ENCODE measurements at places on chromosomes 3 and 15.
A peak's percentile ranks its signal among the peaks of the same experiment; 100 is the strongest.

GRCh38 chr15:84947947-84948830 lies 33.5 kb upstream of the PDE8A start:
- no peak for DNase-seq

DNA sequence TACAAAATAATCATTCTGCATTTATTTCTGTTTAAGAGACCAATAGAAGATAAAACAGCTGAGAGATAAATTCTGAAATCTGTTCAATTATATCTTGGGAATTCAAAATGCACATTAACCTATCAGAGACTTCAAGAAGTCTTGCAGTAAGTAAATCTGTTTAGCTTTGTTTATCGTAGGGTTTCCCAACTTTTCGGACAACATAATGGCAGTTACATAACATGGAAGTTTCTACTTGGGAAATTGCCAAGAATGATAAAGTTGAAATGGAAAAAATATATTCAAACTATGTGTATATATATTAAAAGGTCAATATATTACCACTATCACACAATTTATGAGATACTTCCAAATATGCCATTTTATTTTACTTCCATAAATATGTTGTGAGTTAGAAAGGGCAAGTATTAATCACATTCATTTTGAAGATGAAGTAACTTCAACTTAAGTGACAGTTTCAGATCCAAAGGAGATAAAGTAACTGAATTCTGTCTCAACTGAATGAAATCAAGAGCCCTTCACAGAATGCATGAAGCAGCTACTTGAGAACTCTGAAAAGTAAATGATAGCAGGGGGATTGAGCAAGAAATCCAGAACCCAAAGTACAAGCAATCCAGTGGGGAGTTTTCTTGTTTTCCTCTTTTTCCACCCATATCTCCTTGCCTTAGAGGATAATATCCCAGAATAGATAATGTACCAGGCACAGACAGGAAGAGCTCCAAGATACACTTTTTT lies 108.8 kb downstream of the PLOD2 start:
- DNase-seq = no peak

GRCh38 chr3:49122451-49122850 lies 1.8 kb upstream of the USP19 start:
- no peak for DNase-seq

DNA sequence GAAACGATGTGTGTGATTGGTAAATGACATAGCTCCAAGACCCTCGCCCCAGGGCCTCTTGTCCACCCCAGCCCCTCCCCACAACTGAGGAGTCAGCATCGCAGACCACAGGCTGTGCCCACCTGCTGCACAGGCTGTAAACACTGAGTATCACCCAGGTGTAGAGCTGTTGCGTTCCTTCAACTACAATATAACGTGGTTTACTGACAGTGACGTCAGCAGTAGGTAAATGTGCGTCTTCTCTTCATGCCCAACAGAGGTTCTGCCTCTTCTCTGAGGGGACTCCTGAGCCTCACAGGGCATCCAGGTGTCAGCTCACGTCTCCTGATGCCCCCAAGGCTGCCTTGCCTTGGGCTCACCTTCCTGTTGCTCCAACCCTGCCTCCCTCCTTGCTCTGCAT lies 395.1 kb downstream of the CACNA2D3 start:
- DNase-seq = no peak

DNA sequence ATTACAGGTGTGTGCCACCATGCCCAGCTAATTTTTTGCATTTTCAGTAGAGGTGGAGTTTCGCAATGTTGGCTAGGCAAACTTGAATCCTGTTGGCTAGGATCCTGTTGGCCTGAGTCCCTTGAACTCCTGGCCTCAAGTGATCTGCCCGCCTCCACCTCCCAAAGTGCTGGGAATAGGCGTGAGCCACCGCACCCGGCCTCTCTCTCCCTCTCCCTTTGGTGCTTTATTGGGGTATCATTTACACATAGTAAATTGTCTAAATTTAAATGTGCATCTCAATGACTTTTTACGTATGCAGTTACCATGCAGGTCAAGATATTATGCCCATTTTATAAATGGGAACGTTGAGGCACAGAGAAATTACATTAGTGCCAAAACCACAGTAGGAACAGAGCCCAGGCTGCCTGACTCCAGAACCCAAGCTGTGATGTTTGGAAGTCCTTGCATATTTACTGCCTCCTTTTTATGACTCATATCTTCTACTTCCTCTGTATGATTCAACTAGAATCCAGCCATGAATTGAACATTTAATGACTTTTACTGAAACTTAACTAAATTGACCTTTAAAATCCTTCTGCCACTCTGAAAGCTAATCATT lies 34.0 kb upstream of the RPP14 start:
- DNase-seq = peak; percentile 13

- DNase-seq = no peak
Measured at GRCh38 chr3:123036352-123037014, 8.9 kb upstream of the SEMA5B start.

- no peak for DNase-seq
Measured at GRCh38 chr3:73653877-73654276, 29.1 kb upstream of the PDZRN3 start.

DNA sequence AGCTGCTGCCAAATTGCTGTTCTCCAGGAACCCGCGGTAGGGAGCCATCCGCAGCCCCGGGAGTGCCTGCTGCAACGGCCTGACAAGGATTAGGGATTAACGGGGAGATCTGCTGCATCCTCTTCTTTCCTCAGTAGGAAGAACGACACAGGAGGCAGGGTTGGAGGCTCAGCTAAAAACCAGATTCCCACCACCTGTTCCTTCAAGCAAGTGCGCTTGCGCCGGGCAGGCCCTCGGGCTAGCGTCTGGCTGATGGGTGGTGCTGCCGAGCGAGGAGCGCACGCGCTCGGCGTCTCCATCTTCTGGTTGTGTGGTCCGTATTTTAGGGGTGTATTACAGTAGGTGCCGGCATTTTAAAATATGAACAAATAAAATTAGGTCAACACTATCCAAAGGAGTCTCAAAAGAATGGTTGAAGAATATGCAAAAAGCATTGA lies 25.4 kb upstream of the SLC25A26 start:
- DNase-seq = no peak

GRCh38 chr15:57485869-57486268 lies 105.8 kb upstream of the MYZAP start:
- no peak for DNase-seq

GRCh38 chr3:194148383-194148782 lies 12.4 kb downstream of the HES1 start:
- no peak for DNase-seq

DNA sequence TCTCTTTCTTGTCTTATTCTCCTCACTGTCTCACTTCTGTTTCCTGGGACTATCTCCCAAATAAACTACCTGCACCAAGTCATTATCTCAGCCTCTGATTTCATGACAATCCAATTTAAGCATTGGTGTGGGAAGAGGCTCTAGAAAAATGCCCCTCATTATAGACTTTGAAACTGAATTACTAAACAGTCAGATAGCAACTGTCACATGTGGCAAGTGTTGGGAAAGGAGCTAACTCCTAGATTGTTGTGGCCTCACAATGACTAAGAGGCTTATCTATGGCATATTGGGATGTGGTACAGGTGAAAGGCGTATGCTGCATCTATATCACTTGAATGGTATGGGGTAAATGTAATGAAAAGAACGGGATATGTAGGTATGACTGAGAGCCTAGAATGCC lies 103.5 kb upstream of the CCDC54 start:
- no peak for DNase-seq

- no peak for DNase-seq
Measured at GRCh38 chr15:70412794-70413193, 315.1 kb upstream of the TLE3 start.

- DNase-seq = no peak
Measured at GRCh38 chr3:37990527-37990926, at the start of gene VILL. Gene VILL (plus strand): TSS chr3:37990786. CDS start chr3:37993673, 2,887 bp downstream.

DNA sequence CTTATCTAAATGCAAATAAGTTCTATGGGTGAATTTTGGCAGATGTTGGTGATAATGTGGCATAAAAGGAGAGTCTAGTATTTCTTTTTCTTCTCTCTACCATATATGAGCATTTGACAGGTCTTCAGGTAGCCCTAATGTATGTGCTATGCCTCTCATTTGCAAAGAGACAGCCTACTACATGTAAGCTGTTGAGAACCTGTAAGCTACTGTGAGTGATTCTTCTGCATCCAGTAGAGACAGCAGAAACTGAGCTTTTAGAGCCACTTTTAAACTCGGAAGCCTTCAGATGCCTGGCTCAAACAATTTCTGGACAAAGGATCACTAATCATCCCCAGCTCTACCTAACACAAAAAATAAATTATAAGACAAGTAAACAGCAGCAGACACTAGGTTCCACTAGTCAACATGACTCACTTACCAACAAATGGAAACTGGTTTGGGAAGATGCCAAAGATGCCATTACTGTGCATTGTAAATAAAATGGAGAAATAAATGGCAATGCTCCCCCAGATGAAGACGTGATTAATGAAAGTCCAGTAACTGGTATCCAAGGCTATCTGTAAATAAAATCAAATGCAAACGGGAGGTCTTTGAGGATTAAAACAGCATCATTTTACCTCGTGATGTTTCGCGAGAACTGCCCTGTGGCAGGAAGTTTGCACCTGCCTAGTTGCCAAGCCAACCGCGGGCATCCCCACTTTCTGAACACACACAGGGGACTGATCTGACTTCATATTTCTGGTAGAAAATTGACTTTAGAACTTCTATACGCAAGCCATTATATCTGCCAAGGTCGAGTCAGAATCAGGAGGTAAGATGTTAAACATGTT lies 245.3 kb downstream of the DTWD1 start:
- no peak for DNase-seq

DNA sequence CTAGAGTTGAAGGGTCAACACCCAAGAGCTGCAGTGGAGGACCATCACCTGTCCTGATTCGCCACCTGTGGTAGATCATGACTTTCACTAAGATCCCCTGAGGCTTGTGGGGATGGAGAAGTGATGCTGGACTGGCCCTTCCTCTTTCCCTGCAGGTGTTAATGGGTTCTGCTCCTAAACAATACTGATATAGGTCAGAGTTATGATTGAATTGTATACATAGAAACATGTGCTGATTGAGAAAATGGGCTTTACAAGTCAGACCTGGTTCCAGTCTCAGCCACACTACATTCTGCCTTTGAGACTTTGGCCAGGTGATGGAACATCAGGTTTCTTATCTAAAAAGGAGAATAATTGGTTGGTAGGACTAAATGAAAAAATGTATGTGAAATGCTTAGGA lies 418.9 kb upstream of the TPRG1 start:
- no peak for DNase-seq

DNA sequence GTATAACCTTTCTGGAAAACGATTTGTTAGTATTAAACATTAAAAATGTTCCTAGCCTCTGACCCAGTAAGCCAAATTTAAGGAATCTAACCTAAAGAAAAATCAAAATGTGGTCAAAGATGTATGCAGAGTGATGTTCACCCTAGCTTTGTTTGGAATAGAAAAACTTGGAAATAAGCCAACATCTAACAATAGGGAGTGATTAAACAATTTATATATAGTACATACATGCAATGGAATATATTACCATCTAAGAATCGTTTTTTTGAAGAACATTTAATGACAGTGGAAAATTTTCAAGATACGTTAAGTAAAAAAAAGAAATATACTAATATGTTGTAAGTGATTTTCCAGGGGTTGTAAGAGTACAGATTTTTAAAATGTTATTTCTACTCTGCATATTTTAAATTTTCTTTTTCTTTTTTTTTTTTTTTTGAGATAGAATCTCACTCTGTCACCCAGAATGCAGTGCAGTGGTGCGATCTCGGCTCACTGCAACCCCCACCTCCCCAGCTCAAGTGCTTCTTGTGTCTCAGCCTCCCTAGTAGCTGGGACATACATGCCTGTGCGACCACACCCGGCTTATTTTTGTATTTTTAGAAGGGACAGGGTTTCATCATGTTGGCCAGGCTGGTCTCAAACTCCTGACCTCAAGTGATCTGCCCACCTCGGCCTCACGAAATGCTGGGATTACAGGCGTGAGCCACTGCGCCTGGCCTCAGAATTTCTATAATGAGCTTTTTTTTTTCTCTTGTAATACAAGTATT lies 54.9 kb downstream of the ANP32A start:
- DNase-seq = no peak

GRCh38 chr15:85925649-85926237 lies 131.0 kb upstream of the KLHL25 start:
- no peak for DNase-seq

DNA sequence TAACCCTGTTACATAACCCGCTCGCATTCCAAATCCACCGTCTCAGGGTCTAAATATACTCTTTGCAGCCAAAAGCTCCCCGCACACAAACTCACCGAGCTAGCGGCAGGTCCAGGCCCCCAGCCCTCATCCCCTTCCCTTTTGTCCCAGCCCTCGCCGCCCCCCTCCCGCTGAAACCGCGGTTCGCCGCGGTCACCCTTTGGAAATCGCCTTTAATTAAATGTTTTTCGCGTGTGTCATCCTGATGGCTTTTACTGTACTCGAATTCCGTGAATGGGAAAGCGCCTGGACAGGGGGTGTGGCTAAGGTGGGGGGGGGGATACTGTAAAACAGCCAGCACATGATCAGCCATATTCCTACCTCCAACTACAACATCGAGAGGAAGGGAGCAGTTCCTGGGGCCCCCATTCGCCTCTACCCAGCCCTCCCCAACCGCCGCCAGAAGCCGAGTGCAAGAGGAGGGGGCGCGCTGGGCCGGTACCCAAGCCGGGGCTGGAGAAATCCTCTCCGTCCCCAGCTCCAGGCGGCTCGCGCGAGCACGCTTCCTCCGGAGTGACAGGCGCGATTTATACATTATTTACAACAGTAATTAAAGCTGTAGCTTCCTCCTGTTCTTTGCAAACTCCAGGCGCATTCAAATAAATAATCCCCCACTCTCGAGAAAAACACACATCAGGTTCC lies 1.7 kb downstream of the RORA start:
- DNase-seq = no peak

DNA sequence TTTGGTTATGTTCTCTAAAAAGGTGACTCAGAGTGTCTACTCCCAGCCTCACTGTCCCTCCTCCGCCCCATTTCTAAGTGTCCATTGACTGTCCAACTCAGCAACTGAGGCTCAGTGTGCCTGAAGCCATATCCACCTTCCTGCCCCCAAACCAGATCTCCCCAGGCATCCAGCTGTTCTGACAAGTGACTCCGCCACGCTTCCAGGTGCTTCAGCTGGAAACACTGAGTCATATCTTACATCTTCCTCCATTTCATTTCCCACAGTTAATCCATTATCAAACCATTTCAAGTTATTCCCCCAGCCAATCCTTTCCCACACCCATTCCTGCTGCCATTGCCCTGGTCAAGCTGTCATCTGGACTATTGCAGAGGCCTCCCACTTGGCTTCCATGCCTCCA lies 17.1 kb downstream of the MAGEF1 start:
- no peak for DNase-seq

- DNase-seq = no peak
Measured at GRCh38 chr15:72482275-72482674, 8.1 kb downstream of the ARIH1 start.

DNA sequence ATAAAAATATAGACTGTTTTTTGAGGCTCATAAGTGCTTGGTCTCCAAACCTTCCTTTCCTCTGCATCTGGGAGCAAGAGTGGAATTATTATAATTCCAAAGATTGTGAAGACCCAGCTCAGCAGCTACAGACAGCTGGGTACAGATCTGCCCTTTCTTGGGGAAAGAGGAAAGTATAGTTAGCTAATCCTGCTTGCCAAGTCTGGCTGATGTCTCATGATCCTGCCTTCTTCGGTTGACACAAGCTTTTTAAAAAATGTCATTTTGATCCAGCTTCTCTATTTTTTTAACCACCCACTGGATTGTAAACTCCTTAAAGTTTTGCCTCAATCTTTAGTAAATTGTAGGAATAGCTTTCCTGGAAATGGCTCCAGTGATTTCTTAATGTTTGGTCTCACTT lies 181.1 kb downstream of the LRTM1 start:
- no peak for DNase-seq
